ENCODE measurements at places on chromosomes 2 and 18.

DNA sequence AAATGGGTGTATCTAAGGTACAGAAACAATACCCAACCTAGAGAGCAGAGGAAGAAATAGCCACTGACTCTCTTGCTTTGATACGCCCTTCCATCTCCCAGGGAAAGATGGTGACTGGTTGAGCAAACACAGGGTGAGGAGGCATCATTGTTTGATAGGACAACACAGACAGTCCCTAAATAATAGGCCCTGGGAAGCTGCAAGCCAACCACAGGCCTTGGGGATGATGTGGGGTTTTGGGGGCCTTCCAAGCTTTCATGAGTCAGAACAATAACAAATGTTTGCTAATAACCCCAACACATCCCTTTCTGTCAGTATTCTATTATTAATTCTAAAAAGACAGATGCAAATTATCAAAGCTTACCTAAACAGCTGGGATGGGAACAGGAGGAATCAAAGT is 9.8 kb downstream of the LGALSL start:
- peak; percentile 47 for DNase-seq

DNA sequence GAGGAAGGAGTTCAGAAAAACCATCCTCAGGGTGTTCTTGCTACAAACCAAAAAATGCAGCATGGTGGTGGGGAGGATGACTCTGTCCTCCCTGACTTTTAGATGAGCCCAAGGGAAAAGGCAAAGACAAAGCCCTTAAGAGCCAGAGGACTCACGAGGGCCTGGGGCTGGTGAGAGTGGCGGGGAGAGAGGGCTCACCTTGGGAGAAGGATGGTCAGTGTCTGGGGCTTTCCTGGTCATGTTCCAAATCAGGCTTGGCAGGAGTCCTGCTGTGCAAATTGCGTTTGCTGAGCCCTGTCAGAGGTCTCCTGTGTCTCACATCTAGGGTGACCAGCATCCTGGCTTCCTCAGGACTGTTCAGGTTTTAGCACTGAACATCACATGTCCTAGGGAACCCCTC is 4.7 kb downstream of the UGT1A1 start:
- DNase-seq: no peak

- no peak for DNase-seq
Measured at GRCh38 chr2:171226461-171226860, 65.8 kb upstream of the TLK1 start.

GRCh38 chr2:49928551-49928950 is 774.2 kb upstream of the FSHR start:
- DNase-seq: no peak

DNA sequence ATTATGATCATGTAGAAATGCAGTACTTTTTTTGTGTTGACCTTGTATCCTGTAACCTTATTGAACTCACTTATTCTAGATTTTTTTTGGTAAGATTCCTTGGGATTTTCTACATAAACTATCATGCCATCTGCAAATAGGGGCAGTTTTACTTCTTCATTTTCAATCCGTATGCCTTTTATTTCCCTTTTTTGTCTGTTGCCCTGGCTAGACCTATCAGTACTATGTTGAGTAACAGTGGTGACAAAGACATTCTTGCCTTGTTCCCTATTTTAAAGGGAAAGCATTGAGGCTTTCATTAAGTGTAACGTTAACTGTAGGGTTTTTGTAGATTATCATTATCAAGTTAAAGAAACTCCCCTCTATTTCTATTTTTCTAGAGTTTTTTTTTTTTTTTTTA is 92.3 kb downstream of the LYPD1 start:
- no peak for DNase-seq

- peak; percentile 98 for DNase-seq
Measured at GRCh38 chr2:234981197-234982095, 29.6 kb downstream of the SH3BP4 start.

GRCh38 chr2:63736354-63736753 is 105.3 kb upstream of the UGP2 start:
- DNase-seq: peak; percentile 82

- DNase-seq: no peak
Measured at GRCh38 chr2:175792199-175792598, 209.9 kb downstream of the LNPK start.

GRCh38 chr2:120471166-120471565 is 125.2 kb downstream of the INHBB start:
- no peak for DNase-seq

DNA sequence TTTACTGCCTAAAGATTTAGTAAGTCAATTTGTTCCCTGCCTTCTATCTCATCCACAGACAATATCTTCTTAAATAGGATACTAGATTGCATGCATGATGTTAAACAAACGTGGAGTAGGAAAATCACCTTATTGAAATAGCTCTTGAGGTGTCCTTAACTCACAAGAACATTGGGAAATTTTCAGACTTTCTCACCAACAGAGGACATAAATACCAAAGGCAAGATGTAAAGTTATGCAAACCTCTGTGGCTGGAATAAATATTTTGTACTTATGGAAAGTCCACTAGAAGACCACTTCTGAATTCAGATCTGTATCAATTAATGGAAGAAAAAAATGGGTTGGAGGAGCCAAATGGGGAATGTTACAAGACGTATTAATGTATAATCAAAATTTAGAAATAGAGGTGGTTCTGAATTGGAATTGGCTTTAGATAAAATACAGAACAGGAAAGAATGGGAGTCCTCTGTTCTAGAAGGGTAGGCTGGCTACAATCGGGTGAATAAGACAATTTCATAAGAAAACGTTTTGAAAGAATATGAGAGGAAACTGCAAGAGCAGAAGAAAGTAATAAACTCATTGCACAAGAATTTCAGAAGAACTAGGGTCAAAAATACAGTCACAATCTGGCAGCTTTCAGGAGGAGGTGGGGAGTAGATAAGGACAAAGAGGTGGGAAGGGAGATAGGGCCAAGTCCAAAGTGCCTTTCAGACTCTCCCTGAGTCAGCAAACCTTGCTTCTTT is 69.3 kb upstream of the FN1 start:
- peak; percentile 84 for DNase-seq

GRCh38 chr2:217838409-217838831 is 164.4 kb downstream of the TNS1 start:
- no peak for DNase-seq

GRCh38 chr2:205751569-205752031 is 69.3 kb downstream of the NRP2 start:
- DNase-seq: no peak

DNA sequence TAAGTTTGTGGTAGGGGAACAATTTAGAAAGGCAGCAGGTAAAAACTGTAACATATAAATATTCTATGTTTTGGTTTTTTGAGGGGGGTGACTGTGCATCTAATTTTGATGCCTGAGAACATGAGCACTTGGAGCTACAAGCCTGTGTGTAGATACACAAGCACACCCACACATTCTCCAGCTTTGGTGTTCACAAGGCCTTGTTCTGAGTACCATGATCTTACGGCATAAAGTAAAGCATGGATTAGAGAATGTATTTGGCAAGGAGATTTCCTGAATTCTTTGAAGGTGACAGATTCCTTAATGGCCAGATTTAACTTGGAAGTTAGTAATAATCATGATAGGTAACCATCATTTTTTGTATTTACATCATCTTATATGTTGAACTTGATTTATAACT is 42.7 kb downstream of the MAP3K20 start:
- DNase-seq: no peak

DNA sequence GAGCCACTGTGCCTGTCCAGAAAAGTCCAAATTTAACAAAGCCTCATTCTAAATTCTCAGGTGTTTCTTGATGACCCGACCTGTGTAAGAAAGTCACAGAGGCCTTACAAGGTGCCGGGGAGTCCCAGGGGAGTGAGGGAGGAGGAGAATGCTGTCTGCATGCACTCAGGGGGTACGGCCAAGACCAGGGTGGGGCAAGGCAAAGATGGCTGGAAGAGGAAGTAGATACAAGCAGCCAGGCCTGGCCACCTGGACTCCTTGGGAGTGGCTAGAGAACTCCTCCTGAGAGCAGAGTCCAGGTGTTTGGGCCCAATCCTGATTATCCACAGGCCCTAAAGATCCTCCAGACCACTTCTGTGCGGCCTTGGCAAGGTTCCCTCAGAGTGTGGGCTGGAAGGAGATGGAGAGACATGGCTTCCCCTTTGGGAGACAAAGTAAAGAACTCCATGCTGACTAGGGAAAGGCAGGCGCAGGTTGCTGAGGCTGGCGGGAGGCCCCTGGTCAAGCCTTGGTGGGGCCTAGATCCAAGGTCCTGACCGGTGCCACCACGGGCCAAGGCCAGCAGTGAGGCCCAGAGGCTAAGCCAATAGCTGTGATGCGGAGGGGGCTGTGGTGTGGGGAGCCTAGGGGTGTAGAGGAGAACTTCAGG is 74.7 kb downstream of the COPS8 start:
- DNase-seq: no peak

- peak; percentile 4 for DNase-seq
Measured at GRCh38 chr2:206614811-206615210, 27.5 kb upstream of the FAM237A start.

GRCh38 chr2:40955635-40956034 is 503.7 kb upstream of the SLC8A1 start:
- no peak for DNase-seq

GRCh38 chr2:211407076-211407475 is 850.7 kb downstream of the CPS1 start:
- no peak for DNase-seq
